ENCODE measurements at places on chromosomes 3 and 15.

GRCh38 chr3:32542807-32543206 is 27.9 kb downstream of the DYNC1LI1 start:
- DNase-seq, result no peak

- no peak for DNase-seq
Measured at GRCh38 chr3:190323246-190323626, 990 bp upstream of the CLDN1 start.

DNA sequence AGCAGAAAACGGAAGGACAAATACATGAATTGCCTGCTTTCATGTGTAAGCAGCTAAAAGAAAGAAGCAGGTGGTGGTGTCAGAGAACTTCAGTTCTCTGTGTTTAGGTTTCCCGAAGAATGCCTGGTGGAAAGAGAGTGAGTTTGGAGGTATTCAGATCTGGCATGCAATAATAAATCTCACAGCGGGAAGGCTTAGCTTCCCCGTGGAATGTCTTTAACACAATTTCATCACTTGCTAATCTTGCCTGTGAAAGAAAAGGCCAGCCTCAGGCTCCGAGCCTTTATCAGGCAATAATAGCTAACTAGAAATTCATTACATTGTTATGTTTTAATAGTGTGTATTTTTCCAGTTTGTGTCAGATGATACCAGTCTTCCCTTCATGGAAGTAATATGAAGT is 220.3 kb downstream of the PDZRN3 start:
- no peak for DNase-seq

- no peak for DNase-seq
Measured at GRCh38 chr3:55235416-55235815, 251.7 kb downstream of the WNT5A start.

DNA sequence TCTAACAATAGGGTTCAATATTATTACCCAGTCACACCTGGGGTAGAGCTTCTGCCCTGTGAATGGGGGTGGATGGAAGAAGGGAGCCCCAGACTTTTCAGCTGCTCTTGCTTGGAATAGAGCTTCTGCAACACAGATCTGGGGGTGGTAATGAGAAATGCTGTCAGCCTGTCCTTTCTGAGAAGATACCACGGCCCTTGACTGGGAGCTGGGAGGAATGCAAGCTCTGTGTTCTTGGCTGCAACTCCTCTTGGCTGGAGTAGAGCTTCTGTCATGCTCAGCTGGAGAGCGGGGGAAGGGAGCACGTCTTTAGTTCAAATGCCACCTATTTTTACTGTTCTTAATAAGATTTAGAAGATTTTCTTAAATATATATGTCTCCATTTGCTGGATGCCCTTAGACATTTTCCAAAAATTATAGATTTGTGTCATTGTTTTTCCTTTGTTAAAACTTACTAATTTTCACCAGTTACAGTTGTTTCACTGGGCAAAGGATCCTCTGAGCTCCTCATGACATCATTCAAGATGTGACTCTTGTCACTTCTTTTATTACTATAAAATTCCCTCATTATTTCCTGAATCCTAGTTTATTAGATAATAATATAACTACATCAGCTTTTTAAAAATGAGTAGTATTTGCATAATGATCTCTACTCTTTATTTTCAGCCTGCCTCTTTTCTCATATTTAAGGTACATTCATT is 180.0 kb upstream of the TGFBR2 start:
- DNase-seq, result no peak

All from DMS153 (cell line).